ENCODE measurements at places on chromosomes 16 and 17.
A peak's percentile ranks its signal among the peaks of the same experiment; 100 is the strongest.

- no peak for DNase-seq
Observed at GRCh38 chr16:58299757-58300349, 5.0 kb upstream of the PRSS54 start.

GRCh38 chr17:33016920-33017319 is 25.3 kb downstream of the SPACA3 start:
- DNase-seq = no peak

GRCh38 chr16:49365711-49366509 is 7.7 kb upstream of the C16orf78 start:
- DNase-seq = no peak

GRCh38 chr16:72740347-72740746 is 307.6 kb downstream of the ZFHX3 start:
- DNase-seq = no peak

GRCh38 chr17:77861981-77862645 is 96.4 kb upstream of the TNRC6C start:
- no peak for DNase-seq

DNA sequence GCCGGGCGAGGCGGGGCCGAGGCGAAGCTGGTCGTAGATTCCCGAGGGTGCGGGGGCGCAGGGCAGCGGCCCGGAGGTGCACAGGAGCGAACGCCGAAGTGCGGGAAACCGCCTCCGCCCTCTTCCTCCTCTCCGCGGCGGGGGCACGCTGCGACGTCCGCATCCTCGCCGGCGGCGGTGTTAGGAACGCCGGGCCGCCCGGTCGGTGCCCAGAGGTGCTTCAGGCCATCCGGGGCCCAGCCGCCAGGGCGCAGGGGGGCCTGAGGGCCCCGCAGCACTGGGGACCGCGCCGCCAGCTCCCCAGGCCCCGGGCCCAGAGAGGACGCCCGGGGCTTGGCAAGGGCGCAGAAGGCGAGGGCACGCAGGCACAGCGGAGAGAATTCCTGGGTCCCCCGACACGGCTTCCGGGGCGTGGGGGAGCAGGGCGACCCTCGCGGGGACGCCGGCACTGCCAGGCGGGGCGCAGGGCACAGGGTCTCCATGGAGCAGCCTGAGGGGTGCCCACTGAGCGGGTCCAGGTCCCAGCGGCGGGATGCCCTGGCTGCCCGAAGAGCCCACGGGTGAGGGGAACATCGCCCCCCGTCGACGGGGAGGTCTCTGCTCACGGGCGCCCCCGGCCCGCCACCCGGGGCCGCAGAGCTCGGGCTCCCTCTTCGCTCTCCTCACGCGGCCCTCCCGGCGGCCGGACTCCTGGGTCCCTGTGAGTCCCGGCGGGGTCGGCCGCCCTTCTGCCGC is 576 bp downstream of the EPOP start:
- DNase-seq = no peak

GRCh38 chr17:63706336-63707082 is 6.6 kb upstream of the LIMD2 start:
- DNase-seq = no peak

- peak; percentile 58 for DNase-seq
Observed at GRCh38 chr16:3611146-3611975, at the start of gene SLX4. SLX4 (minus strand) TSS chr16:3611606; CDS start chr16:3608964, 2,642 bp downstream.

- peak; percentile 47 for DNase-seq
Observed at GRCh38 chr16:68529931-68530701, 9.0 kb upstream of the ZFP90 start.

DNA sequence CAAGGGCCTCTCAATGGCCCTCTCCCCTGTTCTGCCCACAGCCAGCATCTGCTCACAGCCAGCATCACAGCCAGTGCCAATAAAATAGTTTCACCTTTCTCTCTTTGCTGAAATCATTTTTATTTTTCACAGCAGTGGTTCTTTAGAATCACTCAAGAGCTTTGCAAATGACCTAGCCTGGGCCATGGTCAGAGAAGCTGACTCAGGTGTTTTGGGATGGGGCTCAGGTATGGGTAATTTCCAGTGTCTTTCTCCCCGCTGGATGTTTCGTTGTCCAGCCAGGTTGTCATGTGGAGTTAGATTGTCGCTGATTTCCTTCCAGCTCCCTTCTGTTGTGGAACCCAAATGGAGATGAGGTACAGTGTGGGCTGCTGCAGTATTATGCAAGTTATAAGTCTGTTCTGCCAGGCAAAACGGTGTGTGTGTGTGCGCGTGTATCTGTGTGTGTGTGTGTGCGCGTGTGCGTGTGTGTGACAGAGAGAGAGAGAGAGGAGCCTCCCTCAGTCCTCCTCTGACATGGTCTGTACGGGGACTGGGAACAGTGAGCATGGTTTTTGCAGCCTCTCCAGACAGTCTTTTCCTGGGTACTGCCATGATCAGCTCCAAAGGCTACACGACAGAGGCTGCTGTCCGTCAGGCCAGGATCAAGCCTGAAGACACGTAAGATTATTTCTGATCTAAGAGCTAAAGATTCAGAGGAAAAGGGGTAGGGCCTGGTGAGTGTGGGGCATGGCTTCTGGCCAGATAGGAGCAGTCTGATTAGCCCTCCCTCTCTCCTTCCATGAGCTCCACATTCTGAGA is 1.4 kb upstream of the PMP22 start:
- DNase-seq = no peak

GRCh38 chr17:81277421-81277820 is 17.7 kb downstream of the SLC38A10 start:
- no peak for DNase-seq

GRCh38 chr16:23286131-23286532 is 16.0 kb upstream of the SCNN1B start:
- DNase-seq = no peak

- no peak for DNase-seq
Observed at GRCh38 chr17:27413315-27413714, 42.9 kb upstream of the KSR1 start.

GRCh38 chr16:65681406-65681805 is 559.5 kb upstream of the CDH11 start:
- DNase-seq = no peak

DNA sequence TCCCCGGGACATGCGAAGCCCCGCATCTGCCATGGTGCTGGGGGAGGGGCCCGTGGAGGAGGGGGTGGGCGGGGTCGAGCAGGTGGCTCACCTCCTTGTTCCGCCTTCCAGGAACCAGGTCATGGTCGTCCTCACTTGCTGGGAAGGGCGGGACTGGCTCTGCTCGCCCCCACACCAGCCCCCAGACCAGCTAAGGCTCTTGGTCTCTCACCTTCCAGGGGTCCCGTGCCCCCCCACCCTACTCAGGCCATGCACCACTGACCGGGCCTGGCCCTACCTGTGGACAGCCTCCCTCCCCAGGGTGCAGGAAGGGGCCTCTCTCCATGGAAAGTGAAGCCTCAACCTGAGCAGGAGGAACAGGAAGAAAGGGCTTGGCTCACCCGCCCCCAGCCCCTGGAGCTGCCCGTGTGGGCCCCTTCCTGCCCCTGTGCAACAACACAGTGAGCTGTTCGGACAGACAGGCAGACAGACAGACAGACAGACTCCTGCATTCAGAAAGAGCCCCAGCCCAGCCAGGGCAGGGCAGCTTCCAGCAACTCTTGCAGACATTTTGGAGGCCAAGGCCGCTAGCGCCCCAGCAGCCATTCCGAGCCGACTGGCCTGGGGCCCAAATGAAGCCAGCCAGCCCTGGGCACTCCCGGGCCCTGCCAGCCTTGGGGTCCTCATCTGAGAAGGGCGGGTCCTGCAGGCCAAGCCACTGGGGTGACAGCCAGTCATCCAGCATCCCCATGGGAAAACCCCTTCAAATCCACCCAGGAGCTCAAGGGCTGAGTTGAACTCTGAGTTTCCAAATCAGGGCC is 8.1 kb upstream of the KREMEN2 start:
- DNase-seq = no peak

- DNase-seq = no peak
Observed at GRCh38 chr17:82064433-82065192, 991 bp downstream of the DUS1L start.

DNA sequence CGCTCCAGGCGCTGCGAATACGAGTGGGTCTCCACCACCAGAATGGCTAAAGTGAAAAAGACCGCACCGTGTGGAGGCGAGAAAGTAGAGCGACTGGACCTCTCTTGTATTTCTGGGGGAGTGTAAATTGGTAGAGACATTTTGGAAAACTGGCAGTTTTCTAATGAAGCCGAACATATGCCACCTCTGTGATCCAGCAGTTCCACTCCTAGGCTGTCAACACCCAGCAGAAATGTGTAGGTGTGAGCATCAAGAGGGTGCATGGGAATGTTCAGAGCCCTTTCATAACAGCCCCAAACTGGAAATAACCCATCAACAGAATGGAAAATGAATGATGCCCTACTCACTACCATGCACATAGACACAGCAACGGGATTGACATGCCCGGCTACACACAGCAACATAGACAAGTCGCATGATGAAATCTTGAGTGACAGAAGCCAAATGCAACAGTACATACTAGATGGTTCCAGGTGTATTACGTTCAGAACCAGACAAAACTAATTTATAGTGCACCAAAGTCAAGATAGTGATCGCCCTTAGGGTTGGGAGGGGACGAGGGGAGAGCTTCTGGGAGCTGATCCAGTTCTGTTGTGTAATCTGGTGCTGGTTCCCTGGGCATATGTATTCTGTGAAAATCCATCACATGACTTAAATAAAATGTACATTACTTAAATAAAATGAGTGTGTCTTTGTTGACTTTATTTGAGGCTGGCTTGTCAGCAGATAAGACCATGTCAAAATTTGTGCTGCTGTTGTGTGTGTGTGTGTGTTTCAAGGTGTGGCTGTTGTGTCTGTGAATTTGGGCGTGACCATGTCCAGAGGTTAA is 877 bp upstream of the BCL7C start:
- DNase-seq = no peak

DNA sequence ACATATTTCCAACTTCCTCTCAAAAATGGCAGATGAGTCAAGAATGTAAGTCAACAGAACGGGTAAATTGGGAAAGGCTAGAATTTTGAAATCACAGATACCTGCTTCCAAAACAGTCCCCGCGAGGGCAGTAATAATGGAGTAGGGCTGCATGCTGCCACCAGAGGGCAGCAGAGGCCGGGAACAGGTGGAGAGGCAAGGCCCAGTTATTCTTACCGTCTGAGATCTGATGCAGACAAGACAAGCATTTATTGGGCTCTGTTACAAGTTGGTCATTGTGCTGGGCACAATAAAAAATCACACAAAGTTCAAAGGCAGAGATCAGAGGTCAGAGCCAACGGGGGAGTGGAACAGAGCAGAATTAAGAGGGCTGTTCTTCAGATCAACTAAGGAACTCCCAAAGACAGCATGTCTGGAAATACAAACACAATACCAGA is 8.8 kb upstream of the MLKL start:
- DNase-seq = peak; percentile 61

DNA sequence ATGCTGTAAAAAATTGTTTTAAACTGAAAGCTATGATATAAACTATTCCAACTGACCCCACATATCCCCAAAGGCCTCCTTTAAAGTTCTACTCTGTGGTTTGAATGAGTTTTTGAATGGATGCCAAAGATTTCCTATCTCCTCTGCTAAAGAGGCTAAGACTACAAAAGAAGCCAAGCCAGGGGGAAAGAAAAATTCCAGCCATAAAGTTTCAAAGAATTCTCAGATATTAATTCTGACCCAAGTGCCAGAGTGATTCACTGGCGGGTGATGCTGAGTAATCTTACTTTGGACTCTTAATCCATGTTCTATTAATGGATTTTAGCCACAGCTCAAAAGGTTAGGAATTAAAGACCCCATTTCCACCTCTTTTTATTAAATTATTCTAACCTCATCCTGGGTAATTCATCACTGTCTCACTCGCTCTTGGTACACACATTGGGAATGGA is 60.7 kb downstream of the HS3ST3A1 start:
- DNase-seq = no peak

- no peak for DNase-seq
Observed at GRCh38 chr16:67326472-67327309, at the start of the genes KCTD19 and LRRC36. KCTD19 (minus strand) TSS chr16:67326741; CDS start chr16:67326707, 34 bp downstream. LRRC36 (plus strand) TSS chr16:67326815; CDS start chr16:67326863, 48 bp downstream.

DNA sequence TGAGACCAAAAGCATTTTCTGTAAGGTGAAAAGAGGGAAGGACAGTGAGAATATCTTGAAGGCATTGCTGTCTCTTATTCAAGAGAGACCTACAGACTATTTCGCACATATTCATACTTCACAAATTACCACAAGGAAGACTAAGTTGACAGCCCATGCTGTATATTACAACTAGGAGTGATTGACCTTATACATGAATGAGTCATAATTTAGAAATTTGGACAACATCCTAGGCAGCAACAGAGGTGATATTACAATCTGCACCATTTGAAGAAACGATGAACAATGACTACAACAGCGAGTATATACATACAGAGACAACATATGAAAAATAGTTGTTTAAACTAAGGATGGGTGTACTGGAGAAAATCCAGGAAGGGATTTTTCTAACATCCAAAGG is 971.7 kb downstream of the CDH11 start:
- DNase-seq = no peak

GRCh38 chr16:67397036-67397801 is 3.9 kb upstream of the TPPP3 start:
- DNase-seq = no peak

DNA sequence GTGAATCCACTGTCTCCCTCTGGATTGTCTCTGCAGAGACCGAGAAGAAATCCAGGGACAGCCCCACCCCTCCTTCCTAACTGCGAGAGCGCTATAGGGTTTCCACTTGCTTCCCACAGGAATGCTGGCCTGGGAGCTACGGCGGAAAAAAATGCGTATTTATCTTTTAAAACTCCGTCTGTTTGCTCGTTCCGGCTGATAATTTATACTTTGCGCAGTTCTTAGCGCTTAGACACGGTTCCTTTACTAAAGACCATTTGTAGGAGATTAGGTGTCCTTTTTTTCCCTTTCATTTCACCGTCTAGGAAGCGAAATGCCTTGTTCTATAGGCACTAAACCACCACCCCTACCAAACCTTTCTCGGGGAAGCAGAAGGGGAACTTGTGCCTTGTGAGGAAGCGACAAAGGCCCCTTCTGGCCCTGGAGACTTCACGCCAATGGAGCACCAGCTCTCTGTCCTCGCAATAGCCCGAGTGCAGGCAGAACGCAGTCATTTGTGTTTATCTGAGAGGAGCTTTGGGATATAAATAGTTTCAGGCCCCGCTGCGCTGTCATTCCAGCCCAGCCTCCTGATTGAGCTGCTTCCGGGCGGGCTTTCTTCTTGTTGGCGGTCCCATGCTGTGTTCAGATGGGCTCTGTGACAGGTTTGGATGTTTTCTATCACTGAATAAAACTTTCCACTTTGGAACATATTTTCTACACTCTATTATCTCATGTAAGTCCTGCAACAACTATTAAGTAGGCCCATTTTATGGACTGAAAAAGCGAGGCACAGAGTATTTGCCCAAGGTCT is 791 bp upstream of the SUPT4H1 start:
- DNase-seq = no peak

- no peak for DNase-seq
Observed at GRCh38 chr16:10253409-10253808, 71.2 kb upstream of the GRIN2A start.
